ENCODE measurements at places on chromosomes 6 and 20.

- DNase-seq = no peak
These were observed 56.4 kb downstream of the SMOC2 start for GRCh38 chr6:168497381-168497780.

DNA sequence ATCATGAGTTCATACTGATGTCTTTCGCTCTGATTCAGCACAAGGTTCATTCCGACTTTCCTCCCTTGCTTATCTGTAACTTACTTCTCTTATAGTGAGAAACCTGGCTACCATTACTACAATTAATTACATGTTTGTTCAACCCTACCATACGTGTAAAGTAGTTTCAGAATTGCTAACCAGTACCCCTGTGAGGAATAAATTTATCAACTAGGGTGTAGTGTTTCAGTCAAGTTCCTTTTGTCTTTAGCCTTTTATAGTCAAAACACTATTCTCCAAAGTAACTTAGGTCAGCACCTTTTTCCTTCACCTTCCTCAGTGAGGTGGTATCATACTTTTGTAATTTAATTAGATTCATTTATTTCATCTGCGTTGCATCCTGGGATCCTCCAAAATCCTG, 64.9 kb downstream of the MAP3K4 start:
- no peak for DNase-seq

DNA sequence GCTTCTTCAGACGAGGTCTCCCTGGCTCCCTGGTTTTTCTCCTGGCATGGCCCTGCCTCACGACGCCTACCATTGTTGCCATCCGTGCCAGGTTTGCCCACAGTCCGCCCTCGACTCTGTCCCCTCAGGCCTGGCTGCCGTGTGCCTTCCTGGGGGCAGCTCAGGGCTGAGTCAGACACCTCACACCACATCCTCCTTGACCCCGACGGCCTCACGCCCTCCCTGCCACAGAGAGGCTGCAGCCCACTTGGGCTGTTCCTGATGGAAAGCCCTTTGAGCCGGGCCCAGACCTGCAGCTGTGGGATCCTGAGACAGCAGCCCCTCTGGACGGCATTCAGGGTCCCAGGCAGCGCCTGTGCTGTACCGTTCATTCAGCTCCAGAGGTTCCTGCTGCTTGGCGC, 108.3 kb downstream of the PSMB1 start:
- DNase-seq = no peak

DNA sequence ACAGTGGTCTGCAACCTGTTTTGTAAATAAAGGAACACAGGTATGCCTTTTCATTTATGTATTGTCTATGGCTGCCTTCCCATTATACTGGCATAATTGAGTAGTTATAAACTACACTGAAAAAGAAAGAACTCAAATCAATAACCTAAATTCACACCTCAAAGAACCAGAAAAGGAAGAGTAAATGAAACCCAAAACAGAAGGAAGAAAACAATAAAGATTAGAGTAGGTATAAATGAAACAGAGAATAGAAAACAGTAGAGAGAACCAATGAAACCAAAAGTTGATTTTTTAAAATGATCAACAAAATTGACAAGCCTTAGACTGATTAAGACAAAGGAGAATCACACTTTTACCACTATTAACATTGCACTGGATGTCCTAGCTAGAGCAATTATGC, 34.7 kb downstream of the FAM184A start:
- no peak for DNase-seq

DNA sequence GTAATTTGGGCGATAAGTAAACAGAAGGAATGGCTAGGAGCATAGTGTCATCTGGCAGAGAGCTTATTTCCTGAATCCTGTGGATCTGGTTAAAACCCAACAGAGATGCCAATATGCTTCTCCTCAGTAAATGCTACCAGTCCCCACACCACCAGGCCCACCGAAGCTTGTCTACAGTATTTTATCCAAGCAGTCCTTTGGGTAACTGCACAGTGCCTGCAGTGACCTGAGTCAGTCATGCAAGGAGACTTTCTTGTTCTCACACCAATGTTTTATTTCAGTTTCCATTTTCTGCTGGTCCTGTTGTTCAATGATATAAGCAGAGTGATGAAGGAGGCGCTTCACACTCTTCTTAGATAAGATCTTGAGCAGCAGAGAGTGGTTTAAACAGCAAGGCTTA, 326.3 kb downstream of the RIMS1 start:
- no peak for DNase-seq

DNA sequence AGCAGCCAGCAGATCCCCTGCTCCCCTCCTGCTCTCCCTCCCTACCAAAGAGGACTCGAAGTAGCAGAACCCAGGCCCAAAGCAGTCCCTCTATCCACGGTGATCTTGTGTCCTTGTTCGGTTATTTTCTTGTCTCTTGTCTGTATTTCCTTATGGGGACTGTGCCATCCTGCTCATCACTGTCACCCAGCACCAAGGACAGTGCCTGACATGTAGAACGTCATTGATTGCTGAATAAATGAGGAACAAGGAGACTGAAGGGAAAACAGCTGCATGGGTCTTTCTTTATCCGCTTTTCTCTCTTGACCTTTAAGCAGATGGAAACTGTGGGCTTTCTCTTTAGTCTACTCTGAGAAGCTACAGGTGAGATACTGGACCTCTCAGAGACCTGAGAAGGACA, 29.4 kb upstream of the ZNF831 start:
- no peak for DNase-seq

- DNase-seq = no peak
These were observed 70.0 kb upstream of the FRMD1 start for GRCh38 chr6:168149015-168149414.

DNA sequence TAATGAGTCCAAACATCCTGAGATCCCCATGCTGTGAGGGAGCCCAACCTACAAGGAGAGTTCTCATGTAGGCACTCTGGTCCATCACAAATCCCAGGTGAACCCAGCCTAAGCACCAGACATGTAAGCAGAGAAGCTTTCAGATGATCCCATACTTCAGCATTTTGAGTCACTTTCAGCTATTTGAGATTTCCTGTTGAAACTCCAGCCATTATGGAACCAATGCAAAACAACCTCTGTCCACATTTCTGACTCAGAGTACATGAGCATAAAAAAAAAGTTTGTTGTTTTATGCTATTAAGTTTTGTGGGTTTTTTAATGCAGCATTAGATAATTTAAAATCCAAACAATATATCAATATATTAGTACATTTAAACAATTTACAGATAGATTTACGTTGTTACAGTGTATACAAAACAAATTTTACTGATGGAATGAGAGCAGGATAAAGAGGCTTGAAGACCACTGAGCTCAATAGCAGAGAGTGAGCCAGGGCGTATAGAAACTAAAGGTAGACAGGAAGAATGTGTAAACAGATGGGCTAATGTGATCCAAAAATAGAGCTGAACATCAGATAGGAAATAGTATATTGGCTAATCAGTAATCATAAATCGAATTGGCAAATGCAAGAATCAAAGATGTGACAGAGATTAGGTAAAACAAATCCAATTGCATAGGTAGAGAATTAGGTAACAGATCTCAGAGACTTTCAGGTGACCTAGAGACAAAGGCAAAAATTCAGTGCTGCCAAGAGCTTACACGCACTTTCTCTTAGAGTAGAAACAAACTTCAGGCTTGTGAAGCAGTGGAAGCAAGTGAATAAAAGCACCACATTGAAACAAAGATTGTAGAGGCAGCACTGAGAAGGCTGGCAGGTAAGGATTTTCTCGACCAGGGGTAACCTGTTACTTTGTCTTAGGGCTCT, 36.2 kb upstream of the PLCB1 start:
- peak; percentile 81 for DNase-seq

DNA sequence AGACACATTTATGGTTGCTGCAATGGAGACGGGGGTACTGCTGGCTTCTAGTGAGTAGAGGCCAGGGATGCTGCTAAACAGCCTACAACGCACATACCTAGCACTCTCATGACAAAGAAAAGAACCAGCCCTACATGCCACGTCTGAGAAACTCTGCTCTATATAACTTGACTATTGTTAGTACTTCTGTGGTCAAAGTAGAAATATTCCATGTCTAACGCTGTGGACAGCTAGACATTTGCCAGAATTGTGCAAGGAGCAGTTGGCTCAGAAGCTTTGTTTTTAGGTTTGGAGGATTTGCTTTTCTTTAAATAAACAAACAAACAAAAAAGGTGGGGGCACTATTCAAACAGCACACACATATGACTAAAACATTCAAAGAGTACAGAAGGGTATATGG, 20.5 kb downstream of the UBE2V1 start:
- DNase-seq = peak; percentile 46

- DNase-seq = no peak
These were observed 123.3 kb downstream of the ZFAND3 start for GRCh38 chr6:37942606-37943376.
